Kidney capillary endothelial cell (primary cell): ENCODE measurements at places on chromosomes 6 and 20.

GRCh38 chr6:37930288-37930971 is 110.9 kb downstream of the ZFAND3 start:
- no peak for DNase-seq

GRCh38 chr6:41470331-41471063 is 75.7 kb upstream of the FOXP4 start:
- DNase-seq, result peak; percentile 46

- no peak for DNase-seq
These were observed 5.5 kb downstream of the E2F1 start for GRCh38 chr20:33680686-33681085.

DNA sequence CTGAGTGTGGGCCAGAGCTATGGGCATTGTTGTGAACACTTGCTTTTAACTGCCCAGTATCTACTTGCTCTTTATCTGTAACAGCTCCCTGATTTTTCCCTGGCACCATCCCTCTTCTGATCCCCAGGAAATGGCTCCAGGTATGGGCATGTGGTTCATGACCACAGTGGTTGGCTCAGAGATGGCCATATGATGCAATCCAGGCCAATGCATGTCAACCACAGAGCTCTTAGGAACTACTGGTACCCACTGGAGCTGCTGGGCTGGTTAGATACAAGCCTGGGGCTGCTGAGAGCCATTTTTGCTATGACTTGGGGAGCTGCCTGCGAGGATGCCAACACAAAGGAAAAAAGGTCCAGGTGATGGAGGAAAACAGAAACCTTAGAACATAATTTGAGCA is 55.6 kb downstream of the KCNB1 start:
- DNase-seq, result no peak

- no peak for DNase-seq
These were observed 27.0 kb upstream of the FRMD1 start for GRCh38 chr6:168105813-168106632.

GRCh38 chr20:31861135-31861384 is 9.3 kb downstream of the DUSP15 start:
- no peak for DNase-seq

DNA sequence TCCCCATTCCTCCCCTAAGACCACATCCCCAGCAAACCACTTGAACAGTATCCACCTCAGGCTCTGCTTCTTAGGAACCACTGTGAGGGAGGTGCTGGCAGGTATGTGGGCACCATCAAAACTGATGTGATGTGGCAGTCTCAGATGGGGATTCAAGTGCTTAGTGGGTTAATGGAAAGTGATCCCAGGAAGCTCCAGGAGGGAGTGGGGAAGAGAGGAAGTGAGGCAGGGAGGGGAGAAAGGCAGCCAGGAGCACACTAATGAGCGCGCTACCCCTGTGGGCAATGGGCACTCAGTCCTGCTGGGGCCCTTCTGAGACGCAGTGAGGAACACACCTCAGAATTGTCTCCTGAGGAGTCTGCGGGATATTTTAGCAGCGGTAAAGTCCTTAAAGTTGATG is 263.1 kb upstream of the MOCS1 start:
- DNase-seq, result no peak

- no peak for DNase-seq
These were observed 6.0 kb upstream of the PRL start for GRCh38 chr6:22302838-22303237.

DNA sequence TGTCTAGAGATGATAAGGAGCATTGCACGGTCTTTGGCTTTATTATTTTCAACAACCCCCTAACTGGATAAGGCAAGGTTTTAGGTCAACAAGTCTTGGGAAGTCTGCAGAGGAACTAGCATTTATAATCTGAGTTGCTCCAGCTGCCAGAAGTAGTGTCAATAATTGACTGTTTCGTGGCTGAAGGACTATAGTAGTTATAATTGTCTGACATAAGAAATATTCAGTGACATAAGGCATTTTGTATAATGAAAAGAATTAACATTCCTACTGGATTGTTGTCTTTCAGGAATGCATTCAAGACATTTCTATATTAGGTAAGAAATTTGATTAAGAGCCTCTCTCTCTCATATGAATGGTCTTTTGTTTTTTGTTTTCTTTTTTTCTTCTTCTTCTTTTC is 136.9 kb upstream of the SGK1 start:
- no peak for DNase-seq

- no peak for DNase-seq
These were observed 736.5 kb downstream of the HACE1 start for GRCh38 chr6:104123227-104123626.

- DNase-seq, result no peak
These were observed at the start of gene PI3 for GRCh38 chr20:45174434-45175364. PI3 (plus strand) TSS chr20:45174902; CDS start chr20:45174923, 21 bp downstream.
